Osteoblast (primary cell): ENCODE measurements at places on chromosomes 11 and 22. TPM values are rescaled to one million over a fixed set of nuclear protein-coding genes. Genes with fewer than 3 reads are reported as not detected.

DNA sequence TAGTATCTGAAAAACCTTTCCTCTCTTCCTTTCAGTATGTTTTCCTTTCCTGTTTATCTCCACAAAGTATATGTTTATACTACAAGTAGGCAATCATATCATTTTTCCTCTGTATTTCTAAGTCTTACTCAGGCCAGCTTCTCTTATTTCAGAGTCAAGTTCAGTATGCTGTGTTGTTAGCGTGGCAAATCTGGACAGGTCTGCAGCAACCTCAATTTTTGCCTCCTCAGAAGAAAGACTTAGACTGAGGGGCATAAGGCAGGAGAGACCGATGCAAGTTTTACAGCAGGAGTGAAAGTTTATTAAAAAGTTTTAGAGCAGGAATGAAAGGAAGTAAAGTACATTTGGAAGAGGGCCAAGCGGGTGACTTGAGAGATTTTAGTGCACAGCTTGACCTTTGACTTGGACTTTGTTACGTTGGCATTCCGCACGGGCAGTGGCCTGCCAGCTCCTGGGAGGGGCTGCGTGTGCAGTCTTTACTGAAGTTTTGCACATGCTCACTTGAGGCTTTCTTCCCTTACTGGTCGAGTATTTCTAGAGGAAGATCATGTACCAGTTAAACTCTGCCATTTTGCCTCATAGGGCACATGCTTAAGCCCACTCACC is 343.2 kb downstream of the NTM start:
- DNase-seq: no peak
- H3K4me3 ChIP-seq: no peak overlapping the region
- H3K36me3 ChIP-seq: no peaks in the 10 kb centered on the region
- peaks cover 11% of the 10 kb centered on the region for H3K27me3 ChIP-seq
- no peak overlapping the region for H3K27ac ChIP-seq
- H3K4me1 ChIP-seq: no peaks in the 10 kb centered on the region

GRCh38 chr11:127859941-127860354 is 727.4 kb downstream of the ETS1 start:
- H3K36me3 ChIP-seq: no peaks in the 10 kb centered on the region
- H3K27ac ChIP-seq: peak overlapping the region; percentile 39
- H3K4me3 ChIP-seq: no peak overlapping the region
- DNase-seq: no peak
- peaks cover 6% of the 10 kb centered on the region for H3K4me1 ChIP-seq
- H3K27me3 ChIP-seq: no peaks in the 10 kb centered on the region

- no peak for DNase-seq
- no peaks in the 10 kb centered on the region for H3K4me1 ChIP-seq
- no peaks in the 10 kb centered on the region for H3K36me3 ChIP-seq
- no peaks in the 10 kb centered on the region for H3K27me3 ChIP-seq
- no peak overlapping the region for H3K4me3 ChIP-seq
Measured at GRCh38 chr11:84261707-84262106, 975.5 kb upstream of the CCDC90B start.

The HEPN1 gene
- total RNA-seq: under 0.01 TPM in 1 of 2 replicates, not detected in the other

The SOX6 gene
- total RNA-seq: 3.2 and 3.3 TPM in 2 replicates

DNA sequence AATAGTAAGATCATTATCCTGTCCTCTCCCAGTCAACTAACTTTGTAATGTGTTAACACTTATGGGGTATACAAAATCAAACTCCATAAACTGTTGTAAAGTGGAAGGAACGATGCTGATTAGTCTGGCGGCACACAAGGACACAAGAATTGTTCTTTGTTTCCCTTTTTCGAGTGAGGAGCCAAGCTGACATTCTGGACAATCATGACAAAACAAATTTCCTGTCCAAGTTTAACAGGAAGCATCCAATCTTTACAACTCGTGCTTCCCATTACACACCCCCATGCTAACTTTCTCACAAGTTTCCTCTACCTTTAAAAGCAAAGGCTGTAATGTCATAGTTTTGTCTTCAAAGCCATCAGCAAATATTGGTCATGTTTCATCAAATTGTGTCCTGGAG is 20.4 kb upstream of the LDLRAD3 start:
- DNase-seq: no peak
- peaks cover 4% of the 10 kb centered on the region for H3K27me3 ChIP-seq
- peaks cover 7% of the 10 kb centered on the region for H3K4me1 ChIP-seq
- no peaks in the 10 kb centered on the region for H3K36me3 ChIP-seq
- no peak overlapping the region for H3K4me3 ChIP-seq

- no peaks in the 10 kb centered on the region for H3K36me3 ChIP-seq
- no peaks in the 10 kb centered on the region for H3K27me3 ChIP-seq
- H3K27ac ChIP-seq: no peak overlapping the region
Measured at GRCh38 chr11:61607426-61607825, 26.6 kb upstream of the SYT7 start.

The C22orf15 gene
- 0.72 and 0.88 TPM in 2 replicates for total RNA-seq

The CARD10 gene
- total RNA-seq: 11.9 and 12.7 TPM in 2 replicates

- DNase-seq: peak; percentile 98
- H3K4me3 ChIP-seq: no peak overlapping the region
- no peaks in the 10 kb centered on the region for H3K4me1 ChIP-seq
- peaks cover 39% of the 10 kb centered on the region for H3K36me3 ChIP-seq
- no peak overlapping the region for H3K27ac ChIP-seq
- no peaks in the 10 kb centered on the region for H3K27me3 ChIP-seq
Measured at GRCh38 chr11:65593518-65594414, 1.8 kb downstream of the KCNK7 start.

The SEC14L6 gene
- not detected in 2 replicates for total RNA-seq

GRCh38 chr22:33209930-33210784 is 152.0 kb upstream of the SYN3 start:
- peaks cover 3% of the 10 kb centered on the region for H3K27me3 ChIP-seq
- no peaks in the 10 kb centered on the region for H3K36me3 ChIP-seq
- H3K4me1 ChIP-seq: no peaks in the 10 kb centered on the region
- DNase-seq: peak; percentile 87
- no peak overlapping the region for H3K27ac ChIP-seq
- no peak overlapping the region for H3K4me3 ChIP-seq

DNA sequence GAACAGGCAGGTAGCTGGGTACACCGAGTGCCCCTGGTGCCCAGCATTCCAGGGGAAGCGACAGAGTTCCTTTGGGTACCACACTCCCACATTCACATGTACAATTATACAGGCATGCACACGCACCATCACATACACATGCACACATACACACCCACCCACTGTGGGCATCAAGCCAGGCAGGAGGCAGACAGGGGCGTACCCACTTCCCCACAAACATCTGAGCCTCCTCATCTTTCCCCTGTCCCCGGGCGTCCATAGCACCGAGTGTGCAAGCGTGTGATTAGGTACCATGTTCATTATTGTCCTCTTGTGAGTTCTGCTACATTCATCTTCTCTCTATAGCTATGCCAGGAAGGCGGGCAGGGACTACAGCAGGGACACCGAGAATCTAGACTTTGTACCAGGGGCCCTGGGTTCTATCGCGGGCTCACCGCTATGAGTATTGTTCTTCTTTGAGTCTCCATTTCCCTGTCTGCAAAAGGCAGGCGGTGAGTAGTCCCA is 2.1 kb upstream of the CARD10 start:
- peaks cover 23% of the 10 kb centered on the region for H3K4me1 ChIP-seq
- no peak overlapping the region for H3K4me3 ChIP-seq
- peaks cover 5% of the 10 kb centered on the region for H3K36me3 ChIP-seq
- no peak overlapping the region for H3K27ac ChIP-seq
- peak; percentile 31 for DNase-seq
- no peaks in the 10 kb centered on the region for H3K27me3 ChIP-seq

DNA sequence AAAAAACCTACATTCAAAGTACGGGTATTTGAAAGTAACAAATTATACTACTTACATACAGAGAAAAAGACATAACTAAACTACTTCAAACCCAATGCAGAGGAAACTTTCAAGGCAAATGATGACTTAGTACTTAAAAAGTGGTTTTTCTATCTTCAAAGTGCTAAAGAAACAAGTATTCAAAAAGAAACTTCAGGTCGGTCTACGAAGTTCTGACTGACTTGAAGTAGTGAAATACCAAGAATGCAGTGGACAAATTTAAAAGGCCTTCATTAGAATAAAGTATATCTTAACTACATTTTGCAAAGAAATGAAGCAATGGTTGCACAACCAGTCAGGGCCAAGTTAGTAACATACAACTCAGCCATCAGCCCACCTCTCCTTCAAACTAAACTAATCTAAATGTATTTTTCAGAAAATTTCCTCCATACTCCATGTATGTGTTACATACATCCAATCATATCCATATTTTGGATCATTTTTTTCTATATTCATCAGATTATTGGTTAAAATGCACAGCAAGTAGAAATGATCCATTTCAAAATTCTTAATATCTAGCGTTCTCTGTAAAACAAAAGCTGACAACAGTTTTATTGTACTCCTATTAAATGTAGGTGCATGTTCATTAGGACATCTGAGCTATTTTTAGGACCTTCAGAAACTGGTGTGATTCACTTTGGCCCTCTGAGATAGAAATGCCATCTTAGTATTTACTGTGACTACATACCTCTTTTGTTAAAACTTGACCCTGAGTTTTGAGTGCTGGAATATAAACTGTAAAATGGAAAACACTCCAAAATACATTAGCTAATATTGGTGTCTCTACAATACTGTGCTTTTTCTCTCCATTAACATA is 49.9 kb downstream of the BIRC2 start:
- DNase-seq: no peak
- H3K4me3 ChIP-seq: no peak overlapping the region
- H3K27ac ChIP-seq: no peak overlapping the region

- peaks cover 6% of the 10 kb centered on the region for H3K4me1 ChIP-seq
- peak; percentile 29 for DNase-seq
- H3K27ac ChIP-seq: no peak overlapping the region
- no peaks in the 10 kb centered on the region for H3K27me3 ChIP-seq
- H3K36me3 ChIP-seq: no peaks in the 10 kb centered on the region
Measured at GRCh38 chr22:40443732-40444131, 73.3 kb downstream of the SGSM3 start.

GRCh38 chr11:80107415-80107814 is 666.6 kb upstream of the TENM4 start:
- peaks cover 23% of the 10 kb centered on the region for H3K4me1 ChIP-seq
- no peak overlapping the region for H3K27ac ChIP-seq
- no peak for DNase-seq
- no peak overlapping the region for H3K4me3 ChIP-seq
- H3K36me3 ChIP-seq: no peaks in the 10 kb centered on the region

- H3K4me1 ChIP-seq: no peaks in the 10 kb centered on the region
- no peaks in the 10 kb centered on the region for H3K36me3 ChIP-seq
- H3K27ac ChIP-seq: no peak overlapping the region
Measured at GRCh38 chr11:32231909-32232493, 141.1 kb downstream of the RCN1 start.

- H3K4me3 ChIP-seq: no peak overlapping the region
- peak overlapping the region; percentile 94 for H3K27ac ChIP-seq
- peaks cover 30% of the 10 kb centered on the region for H3K4me1 ChIP-seq
- no peaks in the 10 kb centered on the region for H3K27me3 ChIP-seq
- no peaks in the 10 kb centered on the region for H3K36me3 ChIP-seq
Measured at GRCh38 chr11:71931245-71931602, 2.4 kb downstream of the RNF121 start.

- DNase-seq: peak; percentile 91
- no peaks in the 10 kb centered on the region for H3K27me3 ChIP-seq
- H3K4me1 ChIP-seq: peaks cover 23% of the 10 kb centered on the region
- peak overlapping the region; percentile 12 for H3K27ac ChIP-seq
- peaks cover 46% of the 10 kb centered on the region for H3K36me3 ChIP-seq
- H3K4me3 ChIP-seq: no peak overlapping the region
Measured at GRCh38 chr11:64762674-64763525, 3.1 kb upstream of the PYGM start.

- peaks cover 6% of the 10 kb centered on the region for H3K4me1 ChIP-seq
- H3K27me3 ChIP-seq: no peaks in the 10 kb centered on the region
- H3K4me3 ChIP-seq: no peak overlapping the region
- no peak overlapping the region for H3K27ac ChIP-seq
Measured at GRCh38 chr22:41818596-41818995, 14.3 kb upstream of the SREBF2 start.

The BAIAP2L2 gene
- total RNA-seq: 0.88 and 1.1 TPM in 2 replicates

DNA sequence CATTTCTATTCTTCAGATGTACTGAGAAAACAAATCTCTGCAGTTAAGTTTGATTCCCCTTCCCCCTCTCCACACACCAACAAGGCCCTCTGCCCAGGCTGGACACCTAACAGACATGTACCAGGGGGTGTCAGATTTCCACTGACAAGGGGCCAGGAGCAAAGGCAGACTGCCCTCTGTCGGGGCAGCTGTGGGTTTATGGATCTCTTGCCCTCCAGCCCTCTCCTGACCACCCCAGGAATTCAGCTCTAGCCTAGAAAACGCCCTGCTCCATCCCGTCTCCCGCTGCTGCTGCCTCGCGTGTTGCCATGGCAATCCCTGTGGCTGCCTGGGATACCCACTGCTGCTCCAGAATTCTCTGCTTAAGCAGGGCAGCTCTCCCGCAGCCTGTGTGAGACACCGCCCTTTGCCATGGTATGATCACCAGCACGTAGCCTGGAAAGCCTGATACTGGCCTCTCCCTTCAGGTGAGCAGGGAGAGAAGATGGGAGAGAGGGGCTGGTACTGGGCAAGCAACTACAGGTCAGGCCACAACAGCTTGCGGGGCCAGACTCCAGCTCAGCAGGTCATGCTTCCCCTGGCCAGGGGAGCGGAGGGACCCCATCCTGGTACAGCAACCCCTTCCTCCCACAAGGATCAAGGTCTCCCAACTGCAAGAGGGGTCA is 41.6 kb downstream of the BUD13 start:
- no peak overlapping the region for H3K27ac ChIP-seq
- peaks cover 7% of the 10 kb centered on the region for H3K4me1 ChIP-seq
- DNase-seq: peak; percentile 51
- no peak overlapping the region for H3K4me3 ChIP-seq
